Left kidney (tissue), 8 donors: ENCODE measurements at places on chromosomes 12 and 14. TPM values are rescaled to one million over a fixed set of nuclear protein-coding genes. Genes with fewer than 3 reads are reported as not detected.

DNA sequence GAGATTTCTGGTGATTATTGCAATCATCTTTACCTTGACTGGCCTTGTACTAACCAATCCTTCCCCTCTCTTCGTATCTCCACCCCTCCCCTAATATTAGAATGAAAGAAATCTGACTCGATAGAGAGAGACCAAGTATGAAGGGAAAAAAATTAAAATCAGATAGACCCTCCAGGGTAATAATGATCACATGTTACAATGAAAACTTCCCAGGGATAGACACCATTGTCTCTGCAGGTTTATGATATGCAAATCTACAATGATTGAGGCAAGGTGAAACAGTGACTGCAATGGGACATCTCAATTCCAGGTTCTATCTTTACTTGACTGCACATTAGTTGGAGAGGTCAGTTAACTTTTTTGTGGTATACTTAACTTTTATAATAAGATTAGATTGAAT is 1.5 kb upstream of the NFKBIA start:
- DNase-seq = no peak

DNA sequence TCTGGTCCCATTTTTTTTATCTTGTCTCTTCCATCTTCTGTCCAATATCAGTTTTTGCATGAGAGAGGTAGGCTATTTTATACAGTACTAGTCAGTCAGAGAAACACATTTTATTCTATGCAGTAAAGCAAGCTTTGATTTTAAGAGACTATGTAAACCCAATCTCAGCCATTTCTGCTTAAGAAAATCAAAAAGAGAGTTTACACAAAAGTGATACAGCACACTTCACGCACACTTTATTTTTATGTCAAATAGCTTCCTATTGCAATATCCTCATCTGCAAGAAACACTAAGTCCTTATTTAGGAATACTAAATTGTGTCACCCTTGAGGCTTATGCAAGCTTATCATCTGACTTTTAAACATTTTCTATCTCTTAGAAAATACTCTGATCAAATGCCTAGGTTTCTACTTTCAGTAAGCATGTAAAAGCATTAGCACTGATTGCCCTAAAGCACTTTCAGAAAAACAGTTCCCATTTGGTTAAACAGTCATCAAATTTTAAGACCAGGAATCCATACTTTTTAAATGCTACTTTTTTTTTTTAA is 78.3 kb downstream of the MED13L start:
- DNase-seq = no peak

DNA sequence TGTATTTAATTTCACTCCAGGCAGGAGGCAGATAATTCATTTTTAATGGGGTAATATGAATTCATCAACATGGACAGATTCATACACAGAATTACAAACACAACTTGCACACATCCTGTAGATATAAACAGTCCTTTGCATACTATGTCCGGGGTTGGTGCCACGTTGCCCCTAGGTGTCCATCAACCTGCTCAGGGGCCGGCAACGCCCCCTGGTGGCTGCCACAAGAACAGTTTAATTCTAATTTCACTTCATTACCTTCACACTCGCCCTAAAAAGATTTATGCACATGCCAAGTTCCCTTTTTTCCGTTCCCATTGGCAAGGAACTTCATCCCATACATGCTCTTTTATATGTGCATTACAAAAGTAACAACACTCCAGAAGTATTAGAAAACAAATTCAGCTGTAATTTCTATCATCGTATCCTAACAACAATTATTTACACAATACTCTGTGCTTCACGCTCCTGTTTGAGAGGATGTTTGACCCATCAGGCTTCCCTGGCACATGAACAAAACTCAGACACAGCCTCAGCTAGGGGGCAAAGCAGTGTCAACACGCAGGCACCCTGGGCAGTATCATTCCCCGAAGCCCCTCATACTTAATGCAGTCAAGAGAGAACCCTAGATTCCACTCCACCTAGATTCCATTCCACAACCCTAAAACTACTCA is 15.5 kb downstream of the MANSC1 start:
- DNase-seq = no peak

- no peak for DNase-seq
Observed at GRCh38 chr14:91232052-91232451, 12.5 kb downstream of the GPR68 start.

- no peak for DNase-seq
Observed at GRCh38 chr14:38553586-38553985, 297.7 kb upstream of the CLEC14A start.

Gene TMTC1
- 26.2 TPM for polyA plus RNA-seq

Gene UNC79
- polyA plus RNA-seq = 1.1 TPM

Gene KRT75
- not detected for polyA plus RNA-seq

Gene CNTN1
- 35.7 TPM for polyA plus RNA-seq

Gene ACTR6
- 39.2 TPM for polyA plus RNA-seq
